ENCODE measurements at places on chromosomes 5 and 9.
A peak's percentile ranks its signal among the peaks of the same experiment; 100 is the strongest.

DNA sequence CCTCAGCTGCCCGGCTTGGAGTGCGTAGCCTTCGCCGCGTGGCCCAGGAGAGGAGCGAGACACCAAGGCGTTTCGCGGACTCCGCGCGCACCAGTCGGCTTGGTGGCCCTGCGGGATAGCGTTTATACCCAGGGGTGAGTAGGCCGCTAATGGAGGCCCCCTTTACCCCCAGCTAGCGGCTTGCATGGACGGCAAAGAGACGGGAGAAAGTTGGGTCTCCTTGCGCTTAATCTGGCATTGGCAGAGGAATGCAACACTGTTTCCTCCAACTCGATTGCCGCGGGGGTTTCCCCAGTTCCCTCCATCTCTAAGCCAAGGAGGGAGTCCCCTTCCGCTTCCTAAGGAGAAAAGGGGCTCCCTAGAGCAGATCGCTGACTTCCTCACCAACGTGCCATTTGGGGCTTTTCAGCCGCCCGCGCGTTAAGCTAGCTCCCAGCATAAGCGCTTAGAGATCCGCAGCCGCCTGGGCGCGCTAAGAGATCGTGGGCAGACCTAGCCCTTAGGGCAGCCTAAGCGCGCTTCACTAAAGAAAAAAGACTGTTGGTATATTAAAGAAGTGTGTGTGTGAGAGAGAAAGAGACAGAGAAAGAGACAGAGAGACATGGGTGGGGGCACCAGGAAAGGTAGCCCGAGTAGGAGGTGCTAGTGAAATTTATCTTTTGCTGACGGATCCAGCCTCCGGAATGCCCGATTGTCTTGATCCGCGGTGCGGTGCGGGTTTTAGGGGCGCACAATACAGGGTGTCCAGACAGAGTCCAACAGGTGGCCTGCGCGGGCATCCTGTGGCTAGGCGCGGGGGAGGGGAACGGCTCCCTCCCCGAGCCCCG lies 597.9 kb upstream of the SGCD start:
- DNase-seq = peak; percentile 37

- DNase-seq = no peak
Observed at GRCh38 chr5:73039082-73039481, 81.3 kb upstream of the TMEM171 start.

- no peak for DNase-seq
Observed at GRCh38 chr9:4769321-4770080, 23.2 kb upstream of the RCL1 start.

DNA sequence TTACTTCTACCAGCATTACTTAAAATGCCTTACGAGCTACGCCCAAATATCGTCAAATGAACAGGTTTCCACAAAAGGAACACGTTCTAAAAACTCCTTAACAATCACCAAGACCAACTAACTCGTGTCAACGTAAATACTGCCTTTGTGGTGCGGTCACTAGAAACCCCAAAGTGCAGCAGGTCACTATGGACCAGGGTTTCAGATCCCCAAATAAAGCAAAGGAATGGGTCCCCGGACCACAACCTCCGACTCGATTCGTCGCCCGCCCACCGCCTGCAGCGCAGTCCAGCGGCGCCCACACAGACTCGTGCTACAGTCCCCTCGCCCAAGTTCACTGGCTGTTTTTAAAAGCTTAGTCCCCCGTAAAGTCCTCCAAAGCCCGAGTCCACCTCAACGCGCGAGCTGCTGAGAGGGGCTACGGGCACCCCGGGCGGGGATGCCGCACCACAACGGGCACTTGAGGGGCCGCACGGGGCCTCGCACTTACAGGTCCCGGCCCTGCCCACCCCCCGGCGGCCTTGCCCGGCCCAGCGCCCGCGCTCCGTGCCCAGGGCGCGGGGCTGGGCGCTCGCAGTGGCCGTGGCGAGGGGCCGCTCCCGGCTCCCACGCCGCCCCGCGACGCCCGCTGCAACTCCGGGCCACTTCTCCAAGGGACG lies 1.1 kb downstream of the NFIB start:
- no peak for DNase-seq

DNA sequence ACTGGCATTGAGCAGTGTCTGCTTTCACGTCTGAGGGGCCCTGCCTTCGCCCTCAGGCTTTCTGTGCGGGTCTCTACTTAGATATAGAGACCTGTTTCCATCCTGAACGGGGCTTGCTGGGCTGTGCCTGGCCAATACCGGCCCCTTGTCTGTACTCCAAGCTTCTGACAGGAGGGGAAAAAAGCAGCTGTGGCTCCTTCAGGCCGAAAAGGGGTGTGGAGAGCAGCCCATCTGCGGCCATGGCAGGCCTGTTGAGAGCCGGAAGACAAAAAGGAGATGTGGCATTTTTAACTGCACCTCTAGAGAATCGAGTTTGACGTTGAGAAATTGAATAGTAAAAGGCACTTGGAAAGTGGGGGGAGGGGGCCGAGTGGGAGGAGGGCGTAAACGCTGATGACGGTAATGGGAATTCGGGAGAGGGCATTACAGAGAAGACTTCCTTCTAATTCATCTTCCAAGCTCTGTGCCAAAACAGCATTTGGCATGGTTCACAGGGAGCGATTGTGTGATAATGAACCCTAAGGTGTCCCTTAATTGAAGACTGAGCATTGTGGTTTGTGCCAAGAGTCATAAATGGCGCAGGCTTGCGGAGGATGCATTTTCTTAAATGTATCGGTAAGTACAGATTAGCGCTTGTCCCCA lies 25.1 kb upstream of the PRDM12 start:
- DNase-seq = no peak

DNA sequence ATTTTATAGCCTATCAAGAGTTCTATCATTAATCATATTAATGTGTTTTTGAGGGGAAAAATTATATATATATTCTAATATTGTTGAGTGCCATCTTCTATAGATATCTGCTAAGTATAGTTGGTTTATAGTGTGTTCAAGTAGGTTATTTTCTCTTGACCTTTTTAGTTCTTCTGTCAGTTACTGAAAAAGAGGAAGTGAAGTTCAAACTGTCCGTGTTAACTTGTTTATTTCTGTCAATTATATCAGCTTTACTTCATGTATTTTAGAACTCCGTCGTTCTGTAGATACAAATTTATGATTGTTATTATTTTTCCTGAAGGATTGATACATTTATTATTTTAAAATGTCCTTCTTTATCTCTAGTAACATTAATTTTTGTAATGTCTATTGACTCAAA lies 1209.1 kb downstream of the CDH12 start:
- DNase-seq = no peak

DNA sequence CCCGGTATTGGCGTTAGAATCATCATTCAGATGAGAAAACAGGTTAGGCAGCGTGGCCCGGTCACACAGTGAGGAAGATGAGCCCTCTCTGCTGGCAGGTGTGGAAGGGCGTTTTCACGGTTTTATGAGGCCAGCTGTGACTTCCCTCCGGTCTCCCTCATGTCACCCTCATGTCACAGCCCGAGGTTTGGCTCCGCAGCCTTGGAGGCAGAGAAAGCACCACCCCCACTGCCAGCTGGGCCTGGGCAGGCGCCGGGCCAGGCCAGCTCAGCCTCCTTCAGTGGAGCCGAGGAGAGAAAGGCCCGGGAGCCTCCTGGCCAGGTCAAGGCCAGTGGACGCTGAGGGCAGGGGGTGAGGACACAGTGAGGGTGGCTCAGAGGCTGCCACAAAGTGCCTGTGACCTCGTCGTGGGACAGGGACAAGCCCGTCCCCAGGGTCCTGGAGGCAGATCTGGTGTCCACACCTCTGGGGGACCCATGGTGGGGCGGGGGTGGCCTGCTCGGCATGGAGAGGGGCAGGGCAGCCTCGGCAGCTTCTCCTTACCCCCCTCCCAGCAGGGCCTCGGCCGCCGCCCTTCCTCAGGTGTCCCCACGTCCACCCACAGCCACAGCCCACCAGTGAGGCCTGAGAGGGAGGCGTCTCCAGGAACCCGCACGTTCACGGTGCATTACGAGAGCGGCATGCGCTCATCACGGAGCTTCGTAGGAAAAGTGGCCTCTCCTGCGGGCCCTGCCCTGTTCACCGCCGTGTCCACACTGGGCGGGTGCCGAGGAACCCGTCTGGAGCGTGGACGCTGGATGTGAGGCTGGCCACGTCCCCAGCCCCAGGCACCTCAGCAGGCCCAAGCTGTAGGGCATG lies 32.2 kb downstream of the EXD3 start:
- DNase-seq = peak; percentile 71

DNA sequence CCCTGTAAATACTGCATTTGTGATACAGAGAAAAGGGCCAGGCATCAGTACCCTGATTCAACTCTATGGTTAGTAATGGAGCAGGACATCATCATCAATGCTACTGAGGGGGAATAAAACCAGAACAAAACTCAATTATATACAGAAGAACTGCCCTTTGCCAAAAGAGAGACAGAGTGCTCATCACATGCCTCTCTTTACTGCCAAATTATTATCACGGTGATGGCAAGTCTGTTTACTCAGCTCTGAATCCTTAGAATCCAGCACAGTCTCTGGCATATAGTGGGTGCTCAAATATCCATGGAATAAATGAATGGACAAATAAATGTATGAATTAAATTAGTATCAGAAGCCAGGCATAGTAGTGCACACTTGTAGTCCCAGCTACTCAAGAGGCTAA lies 130.2 kb downstream of the TTC39B start:
- DNase-seq = no peak

DNA sequence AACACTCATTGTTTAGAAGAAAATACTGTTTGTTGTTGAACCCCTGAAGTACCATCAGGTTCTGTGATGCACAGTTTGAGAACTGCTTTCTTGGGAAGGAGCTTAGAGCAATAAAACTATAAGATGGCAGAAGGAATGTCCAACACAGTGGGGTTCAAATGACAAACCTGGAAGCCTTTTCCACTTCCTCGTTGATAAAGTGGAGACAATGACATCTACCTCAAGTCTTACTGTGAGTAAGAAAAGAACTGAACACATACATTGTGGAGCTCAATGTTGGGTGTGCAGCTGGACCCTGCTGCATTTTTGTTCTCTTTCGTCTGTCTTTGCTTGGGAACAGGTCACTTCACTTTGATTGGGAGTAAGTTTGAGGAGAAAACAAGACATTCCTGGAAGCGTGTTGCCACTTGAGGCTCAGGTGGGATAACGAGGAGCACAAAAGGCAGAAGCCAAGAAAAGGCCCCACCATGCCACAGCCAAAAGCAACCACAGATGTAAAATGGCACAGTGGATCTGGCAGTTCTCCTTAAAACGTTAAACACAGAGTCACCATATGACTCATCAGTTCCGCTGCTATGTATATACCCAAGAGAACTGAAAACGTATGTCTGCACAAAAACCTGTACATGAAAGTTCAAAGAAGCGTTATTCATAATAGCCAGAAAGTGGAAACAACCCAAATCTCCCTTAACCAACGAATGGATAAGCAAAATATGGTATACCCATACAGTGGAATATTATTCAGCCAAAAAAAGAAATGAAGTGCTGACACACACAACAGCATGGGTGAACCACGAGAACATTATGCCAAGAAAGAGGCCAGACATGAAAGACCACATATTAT lies 42.9 kb upstream of the SUB1 start:
- DNase-seq = no peak

DNA sequence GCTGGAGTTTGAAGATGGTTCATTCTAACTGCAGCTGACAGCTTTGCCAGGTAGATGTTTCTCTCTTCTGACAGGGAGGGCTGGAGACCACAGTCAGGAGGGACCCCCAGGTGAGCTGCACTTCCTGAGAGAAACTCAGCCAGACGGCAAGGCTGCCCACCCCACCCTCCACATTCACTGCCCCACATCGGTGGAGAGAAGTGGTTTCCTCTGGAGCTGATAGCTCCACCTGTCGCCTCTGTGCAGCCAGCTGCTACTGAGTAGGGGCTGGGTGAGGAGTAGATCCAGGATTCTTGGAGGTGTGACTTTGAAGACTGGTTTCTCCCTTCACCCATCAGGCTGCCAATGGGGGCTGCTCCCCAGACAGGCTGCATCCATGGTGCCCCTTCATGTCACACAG lies 175.0 kb downstream of the CARTPT start:
- no peak for DNase-seq

DNA sequence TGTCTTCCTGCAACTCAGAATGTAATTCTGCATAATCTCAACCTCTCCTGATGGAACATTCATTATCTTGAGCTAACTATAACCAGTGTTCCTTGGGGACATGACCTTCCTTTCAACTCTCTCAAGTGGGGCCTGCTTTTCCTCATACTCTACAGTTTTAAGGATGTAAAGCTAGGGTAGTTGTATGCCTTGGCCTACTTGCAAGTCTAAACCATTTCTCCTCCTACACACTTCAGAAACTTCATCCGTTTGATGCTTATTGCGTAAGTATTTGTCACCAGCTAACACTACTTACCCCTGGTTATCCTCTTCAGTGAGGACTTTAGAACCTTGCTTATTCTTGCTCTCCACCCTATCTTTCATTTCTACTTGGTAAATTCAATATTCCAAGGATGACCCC lies 548.9 kb downstream of the HINT1 start:
- DNase-seq = no peak

- no peak for DNase-seq
Observed at GRCh38 chr9:112479221-112479620, 7.4 kb upstream of the KIAA1958 start.

GRCh38 chr9:98687911-98688310 lies 20.8 kb downstream of the GABBR2 start:
- no peak for DNase-seq

- DNase-seq = no peak
Observed at GRCh38 chr9:36041506-36041905, 4.8 kb downstream of the RECK start.

- no peak for DNase-seq
Observed at GRCh38 chr5:107285772-107286171, 385.0 kb downstream of the EFNA5 start.

- no peak for DNase-seq
Observed at GRCh38 chr5:60829490-60830266, 14.4 kb downstream of the ELOVL7 start.

DNA sequence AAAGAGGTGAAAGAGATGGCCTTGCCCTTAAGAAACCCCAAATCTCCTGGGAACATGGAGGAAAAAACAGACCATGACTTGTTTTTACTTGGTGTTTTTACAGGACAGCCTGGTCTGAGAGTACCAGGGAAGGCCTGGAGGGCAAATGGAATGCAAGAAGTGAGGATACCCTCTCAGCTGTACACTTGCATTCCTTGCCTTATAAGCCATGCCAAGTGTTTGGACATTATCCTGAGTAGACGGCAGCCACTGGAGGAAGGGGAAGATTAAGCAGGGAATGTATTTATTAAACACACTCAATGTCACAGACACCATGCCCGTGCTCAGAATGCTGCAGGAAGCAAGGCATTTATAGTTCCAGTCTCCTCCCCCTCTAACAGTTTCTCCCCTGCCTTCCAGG lies 581.4 kb downstream of the CDK5RAP2 start:
- no peak for DNase-seq

DNA sequence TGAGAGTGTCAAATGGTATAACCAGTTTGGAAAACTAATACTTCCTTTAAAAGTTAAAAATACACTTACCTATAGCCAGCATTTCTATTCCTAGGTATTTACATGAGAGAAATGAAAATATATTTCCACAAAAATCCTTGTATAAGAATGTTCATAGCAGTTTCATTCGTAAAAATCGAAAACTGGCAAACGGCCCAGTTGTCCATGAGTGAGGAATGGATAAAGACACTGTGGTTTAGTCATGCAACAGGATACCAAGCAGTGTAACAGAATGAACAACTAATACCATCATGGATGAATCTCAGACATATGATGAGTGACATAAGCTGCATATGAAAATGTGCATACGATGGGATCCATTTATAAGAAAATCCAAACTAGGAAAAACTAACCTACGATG lies 136.7 kb downstream of the MACROH2A1 start:
- DNase-seq = no peak
